ENCODE measurements at places on chromosomes 4 and X.

- no peak for DNase-seq
- peaks cover 17% of the 10 kb centered on the region for H3K4me1 ChIP-seq
- H3K4me3 ChIP-seq: no peak overlapping the region
- H3K27me3 ChIP-seq: peaks cover 41% of the 10 kb centered on the region
Measured at GRCh38 chr4:65665771-65666523, 4.3 kb downstream of the EPHA5 start.

DNA sequence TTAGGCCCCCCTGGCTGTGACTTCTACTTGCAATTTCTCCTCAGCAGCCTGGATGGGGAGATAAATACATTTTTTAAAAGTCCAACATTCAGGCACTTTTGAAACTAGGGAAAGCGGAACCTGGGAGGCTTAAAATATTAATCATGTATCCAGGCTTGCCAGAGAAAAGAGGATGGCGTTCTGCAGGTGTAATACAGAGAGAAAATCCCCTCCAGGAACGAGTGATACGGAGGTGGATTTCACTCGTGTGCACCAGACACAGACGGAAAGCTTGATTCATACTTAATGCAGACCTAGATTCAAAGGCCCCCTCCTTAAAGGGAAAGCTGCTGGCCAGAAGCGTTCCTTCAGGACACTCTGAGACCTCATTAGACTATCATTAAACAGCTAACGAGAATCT, 354.0 kb upstream of the BOD1L1 start:
- H3K36me3 ChIP-seq: no peaks in the 10 kb centered on the region
- no peaks in the 10 kb centered on the region for H3K27me3 ChIP-seq
- DNase-seq: no peak
- H3K4me3 ChIP-seq: no peak overlapping the region
- peaks cover 4% of the 10 kb centered on the region for H3K4me1 ChIP-seq

GRCh38 chrX:17818726-17819125, 42.4 kb downstream of the RAI2 start:
- no peak for DNase-seq
- no peaks in the 10 kb centered on the region for H3K36me3 ChIP-seq
- H3K27me3 ChIP-seq: no peaks in the 10 kb centered on the region

DNA sequence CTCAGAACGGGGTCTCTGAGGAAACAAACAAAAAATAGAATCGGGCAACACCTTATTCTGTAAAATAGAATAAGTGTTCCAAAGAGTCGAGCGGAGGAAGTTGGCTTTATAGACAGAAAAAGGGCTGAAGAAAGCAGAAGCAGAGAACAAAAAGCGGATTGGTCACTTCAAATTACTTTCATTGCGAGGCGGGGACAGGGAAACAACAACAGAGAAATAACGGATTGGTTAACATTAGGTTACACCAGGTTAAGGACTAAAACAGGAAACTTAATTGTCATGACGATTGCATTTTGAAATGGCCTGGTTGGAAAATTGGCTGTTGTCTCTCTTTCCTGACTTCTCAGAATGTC, 433 bp upstream of the COQ2 start:
- DNase-seq: no peak
- peaks cover 17% of the 10 kb centered on the region for H3K4me1 ChIP-seq
- H3K4me3 ChIP-seq: peak overlapping the region; percentile 64
- peak overlapping the region; percentile 97 for H3K27ac ChIP-seq
- no peaks in the 10 kb centered on the region for H3K27me3 ChIP-seq

DNA sequence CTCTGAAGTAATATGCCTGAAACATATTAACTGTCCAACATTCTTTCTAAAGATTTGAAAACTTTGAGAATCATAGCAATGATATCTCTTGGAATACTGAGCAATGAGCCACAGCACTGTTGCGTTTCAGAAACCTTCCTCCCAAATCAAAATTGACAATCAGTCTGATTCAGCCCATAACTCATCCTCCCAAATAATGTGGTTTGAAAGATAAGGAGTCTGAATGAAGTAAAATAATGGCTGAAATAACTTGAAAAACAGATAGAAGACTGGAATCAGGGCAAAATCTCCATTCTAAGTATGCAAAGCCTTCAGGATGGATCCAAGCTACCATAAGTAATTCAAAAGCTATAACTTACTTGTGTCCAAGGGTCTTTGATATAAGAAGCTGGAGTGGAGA, 98.6 kb upstream of the PLS3 start:
- H3K4me3 ChIP-seq: no peak overlapping the region
- H3K27me3 ChIP-seq: no peaks in the 10 kb centered on the region
- no peaks in the 10 kb centered on the region for H3K36me3 ChIP-seq
- no peak for DNase-seq
- H3K27ac ChIP-seq: no peak overlapping the region

DNA sequence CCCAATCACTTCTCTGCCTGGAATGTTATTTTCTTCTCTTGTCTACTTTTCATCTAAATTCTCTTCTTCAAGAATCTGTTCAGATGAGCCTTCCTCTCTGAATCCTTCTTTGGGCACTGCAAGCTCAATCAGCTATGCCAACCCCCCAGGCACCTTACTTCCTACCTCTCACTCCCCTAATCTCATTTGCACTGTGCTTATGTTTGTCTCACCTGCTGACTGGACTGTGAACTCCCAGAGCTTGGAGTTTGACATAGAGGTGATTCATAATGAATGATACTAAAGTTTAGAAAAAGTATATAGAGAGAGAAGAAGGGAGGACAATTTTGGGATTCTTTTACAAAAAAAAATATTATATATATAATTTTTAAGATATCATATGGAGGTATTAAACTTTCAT, 36.3 kb downstream of the ANXA10 start:
- no peak for DNase-seq
- H3K4me3 ChIP-seq: no peak overlapping the region
- H3K36me3 ChIP-seq: no peaks in the 10 kb centered on the region
- no peaks in the 10 kb centered on the region for H3K4me1 ChIP-seq
- no peak overlapping the region for H3K27ac ChIP-seq

DNA sequence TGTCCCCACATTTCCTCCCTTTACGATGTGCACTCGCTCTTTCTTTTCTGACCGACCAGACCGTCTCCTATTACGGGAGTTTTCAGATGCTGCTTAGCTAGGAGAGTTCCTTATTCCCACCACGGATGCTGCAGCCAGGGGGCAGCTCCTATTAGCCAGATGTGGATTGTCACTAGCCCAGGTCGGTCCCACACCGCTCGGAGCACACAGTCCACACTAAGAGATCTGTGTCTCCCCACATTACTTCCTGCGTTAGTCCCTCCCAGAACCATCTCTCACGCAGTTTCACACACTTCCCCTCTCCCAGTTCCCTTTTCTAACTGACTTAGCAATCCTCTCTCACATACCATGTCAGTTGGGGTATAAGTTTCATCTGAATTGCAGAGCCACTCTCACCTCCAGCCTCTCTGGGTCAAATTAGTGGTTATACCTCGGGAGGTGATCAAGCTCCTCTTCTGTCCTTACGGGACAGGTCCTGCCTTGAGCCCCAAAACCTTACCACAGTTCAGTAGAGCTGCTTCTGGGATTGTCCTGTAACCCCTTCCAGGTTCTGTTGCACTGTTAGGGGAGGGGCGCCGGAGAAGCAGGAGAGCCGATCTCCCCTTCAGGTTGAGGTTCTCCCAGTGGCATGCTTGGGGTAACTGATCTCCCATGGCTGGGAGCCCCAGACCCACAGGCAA, 28.2 kb downstream of the SULT1E1 start:
- DNase-seq: no peak
- no peaks in the 10 kb centered on the region for H3K36me3 ChIP-seq
- no peaks in the 10 kb centered on the region for H3K27me3 ChIP-seq
- no peak overlapping the region for H3K27ac ChIP-seq
- H3K4me1 ChIP-seq: no peaks in the 10 kb centered on the region

GRCh38 chr4:20832826-20833225, 132.6 kb downstream of the PACRGL start:
- H3K4me3 ChIP-seq: no peak overlapping the region

DNA sequence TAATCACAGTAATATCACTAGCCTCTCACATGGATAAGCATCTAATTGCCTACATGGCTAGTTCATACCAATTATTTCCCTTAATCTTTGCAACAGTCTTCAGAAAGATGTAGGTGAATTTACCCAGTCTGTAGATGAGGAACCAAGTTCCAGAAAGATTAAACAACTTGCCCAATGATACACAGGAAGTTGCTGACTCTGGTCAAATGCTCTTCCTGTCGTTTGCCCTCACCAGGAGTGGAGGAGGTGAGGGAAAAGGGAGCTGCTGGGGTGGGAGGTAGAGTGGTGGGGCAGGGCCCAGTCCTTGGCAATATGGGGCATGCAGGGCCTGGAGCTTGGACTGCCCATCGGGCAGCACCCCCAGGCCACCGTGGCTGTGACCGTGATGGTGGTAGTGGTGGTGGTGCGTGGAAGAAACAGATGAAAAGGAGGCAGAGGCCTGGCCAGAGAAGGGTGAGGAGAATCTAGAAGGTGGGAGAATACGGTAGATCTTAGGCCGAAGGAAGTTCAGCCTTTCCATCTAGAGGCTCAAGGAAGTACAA, 2.3 kb upstream of the KDM5C start:
- peaks cover 15% of the 10 kb centered on the region for H3K4me1 ChIP-seq
- DNase-seq: no peak
- no peaks in the 10 kb centered on the region for H3K36me3 ChIP-seq

DNA sequence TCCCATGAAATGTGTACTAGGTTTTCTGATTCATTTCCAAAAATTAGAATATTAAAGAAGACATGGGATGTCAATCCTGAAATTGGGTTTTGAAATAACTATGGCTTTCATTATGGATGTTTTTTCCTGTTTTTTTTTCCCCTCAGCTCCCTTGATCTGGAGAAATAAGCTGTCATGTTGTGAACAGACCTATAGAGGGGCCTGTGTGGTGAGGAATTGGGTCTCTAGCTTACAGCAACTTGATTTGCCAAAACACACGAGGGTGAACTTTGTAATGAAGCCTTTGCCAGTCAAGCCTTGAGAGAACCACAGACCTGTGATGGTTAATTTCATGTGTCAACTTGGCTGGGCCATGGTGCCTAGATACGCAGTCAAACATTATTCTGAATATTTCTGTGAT, 2413.6 kb downstream of the PCDH7 start:
- no peak overlapping the region for H3K4me3 ChIP-seq
- no peak for DNase-seq
- H3K27ac ChIP-seq: no peak overlapping the region

DNA sequence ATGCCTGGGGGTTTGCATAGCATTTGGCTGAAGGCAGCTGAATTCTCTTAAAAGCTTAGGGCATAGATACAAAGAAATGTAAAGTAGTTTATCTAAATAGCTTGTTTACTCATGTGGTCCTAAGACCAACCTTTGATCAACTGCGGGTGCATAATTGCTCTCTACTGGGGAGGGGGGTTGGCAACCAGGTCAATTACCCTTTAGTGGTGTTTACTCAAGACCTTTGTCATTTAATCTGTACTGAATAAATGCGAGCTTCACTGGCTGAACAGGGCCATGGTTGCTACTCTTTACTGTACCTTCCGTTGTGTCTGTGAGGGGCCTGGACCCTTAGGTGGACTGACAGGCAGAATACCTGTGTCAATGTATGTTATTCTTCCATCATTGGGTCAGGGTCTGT, 102.7 kb upstream of the FAM9C start:
- no peaks in the 10 kb centered on the region for H3K27me3 ChIP-seq
- H3K4me1 ChIP-seq: no peaks in the 10 kb centered on the region
- no peaks in the 10 kb centered on the region for H3K36me3 ChIP-seq
- H3K4me3 ChIP-seq: no peak overlapping the region
- no peak overlapping the region for H3K27ac ChIP-seq

- no peak for DNase-seq
- peaks cover 19% of the 10 kb centered on the region for H3K4me1 ChIP-seq
- peaks cover 63% of the 10 kb centered on the region for H3K27me3 ChIP-seq
- H3K27ac ChIP-seq: no peak overlapping the region
- H3K4me3 ChIP-seq: no peak overlapping the region
- H3K36me3 ChIP-seq: no peaks in the 10 kb centered on the region
Measured at GRCh38 chr4:1401409-1402020, 4.7 kb downstream of the NKX1-1 start.

DNA sequence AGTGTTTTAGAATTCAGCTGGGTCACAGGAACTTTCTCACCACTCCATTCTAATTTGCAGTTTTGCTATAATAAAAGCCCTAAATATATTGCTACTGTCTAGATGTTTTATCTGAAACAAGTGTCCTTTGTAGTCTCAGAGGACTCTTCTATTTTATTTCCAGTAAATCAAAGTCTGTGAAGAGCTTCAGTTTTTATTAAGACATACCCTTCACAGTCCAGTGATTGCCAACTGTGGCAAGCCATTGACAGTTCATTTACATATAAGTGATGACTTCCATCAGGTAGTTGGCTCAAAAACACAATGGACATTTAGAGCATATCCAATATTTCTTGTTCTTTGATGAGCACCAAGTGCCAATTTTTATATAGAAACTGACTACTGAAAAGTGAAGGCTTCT, 466.1 kb downstream of the IQCM start:
- no peak overlapping the region for H3K27ac ChIP-seq
- no peaks in the 10 kb centered on the region for H3K27me3 ChIP-seq
- no peaks in the 10 kb centered on the region for H3K36me3 ChIP-seq

GRCh38 chr4:94342694-94343093, at the start of gene HPGDS:
TSS of gene HPGDS (minus strand) at chr4:94342836. CDS start at chr4:94334629, 8,207 bp downstream.
- DNase-seq: no peak
- H3K27me3 ChIP-seq: no peaks in the 10 kb centered on the region
- no peak within 1 kb of the TSS for H3K27ac ChIP-seq
- H3K4me1 ChIP-seq: no peaks in the 10 kb centered on the region
- H3K36me3 ChIP-seq: no peaks in the 10 kb centered on the region
- peak within 1 kb of the TSS; percentile 5 for H3K4me3 ChIP-seq

DNA sequence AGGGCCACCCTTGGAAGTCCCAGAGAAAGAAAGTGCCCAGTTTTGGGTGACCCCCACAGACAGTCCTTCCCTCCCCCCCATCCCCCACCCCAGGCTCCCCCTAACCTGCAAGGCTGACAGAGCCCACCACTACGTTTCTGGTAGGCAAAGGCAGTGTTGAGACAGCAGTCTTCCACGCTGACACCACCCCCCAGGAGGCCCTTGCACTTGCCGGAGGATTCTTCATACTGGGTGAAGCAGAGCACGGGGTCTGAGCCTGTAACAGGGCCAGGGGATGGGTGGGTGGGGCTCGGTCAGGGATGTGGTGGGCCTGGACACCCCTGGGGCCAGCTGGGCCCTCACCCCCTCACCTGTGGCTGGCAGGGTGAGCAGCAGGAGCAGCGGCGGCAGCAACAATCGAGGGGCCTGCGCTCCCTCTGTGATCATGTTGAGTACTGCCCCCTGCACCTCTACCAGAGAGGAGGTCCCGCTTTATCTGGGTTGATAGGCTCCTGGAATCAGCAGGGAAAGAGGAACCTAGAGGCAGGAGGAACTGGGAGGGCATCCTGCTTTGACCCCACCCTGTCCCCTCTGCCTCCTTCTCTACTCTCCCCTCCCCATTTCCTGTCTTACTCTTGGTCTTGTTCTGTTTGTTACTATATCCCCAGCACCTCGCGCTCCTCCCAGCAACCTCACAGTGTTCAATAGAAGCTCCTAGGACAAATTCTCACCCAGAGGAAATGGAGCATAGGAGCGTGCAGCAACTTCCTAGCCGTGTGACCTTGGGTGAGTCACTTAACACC, at the start of gene CFP:
Gene CFP, minus strand, starts transcription at position 512 of the 782 bp plus-strand sequence. Its CDS starts 86 bp downstream, at position 426.
- no peaks in the 10 kb centered on the region for H3K4me1 ChIP-seq
- H3K27me3 ChIP-seq: no peaks in the 10 kb centered on the region
- no peak within 1 kb of the TSS for H3K4me3 ChIP-seq
- H3K27ac ChIP-seq: no peak within 1 kb of the TSS
- no peak for DNase-seq

GRCh38 chr4:13481569-13481968, 2.6 kb downstream of the RAB28 start:
- H3K27me3 ChIP-seq: no peaks in the 10 kb centered on the region
- no peak for DNase-seq

- H3K4me1 ChIP-seq: no peaks in the 10 kb centered on the region
- H3K27me3 ChIP-seq: no peaks in the 10 kb centered on the region
- H3K27ac ChIP-seq: no peak overlapping the region
- H3K36me3 ChIP-seq: no peaks in the 10 kb centered on the region
- H3K4me3 ChIP-seq: no peak overlapping the region
Measured at GRCh38 chrX:43581888-43582539, 74.1 kb upstream of the MAOA start.

All from heart right ventricle (tissue), 16 donors.